ENCODE measurements at places on chromosomes 11 and 22.

DNA sequence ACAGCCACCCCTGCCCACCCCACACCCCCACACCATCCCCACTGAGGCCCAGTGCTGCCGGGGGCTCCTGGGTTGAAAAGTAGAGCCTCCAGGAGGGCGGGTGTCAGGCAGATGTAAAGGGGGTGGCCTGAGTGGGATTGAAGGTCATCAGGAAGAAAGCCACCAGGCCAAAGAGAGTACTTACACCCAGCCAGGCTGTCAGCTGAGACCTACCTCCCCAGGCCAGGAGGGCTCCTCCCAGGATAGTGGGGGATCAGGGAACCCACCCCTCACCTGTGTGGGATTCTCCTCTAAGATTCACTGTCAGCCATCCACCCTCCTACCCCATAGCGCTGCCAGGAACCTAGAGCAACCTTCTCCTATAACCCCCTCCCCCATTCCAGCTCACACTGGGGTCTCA lies 17.2 kb upstream of the FCHSD2 start:
- DNase-seq = no peak

DNA sequence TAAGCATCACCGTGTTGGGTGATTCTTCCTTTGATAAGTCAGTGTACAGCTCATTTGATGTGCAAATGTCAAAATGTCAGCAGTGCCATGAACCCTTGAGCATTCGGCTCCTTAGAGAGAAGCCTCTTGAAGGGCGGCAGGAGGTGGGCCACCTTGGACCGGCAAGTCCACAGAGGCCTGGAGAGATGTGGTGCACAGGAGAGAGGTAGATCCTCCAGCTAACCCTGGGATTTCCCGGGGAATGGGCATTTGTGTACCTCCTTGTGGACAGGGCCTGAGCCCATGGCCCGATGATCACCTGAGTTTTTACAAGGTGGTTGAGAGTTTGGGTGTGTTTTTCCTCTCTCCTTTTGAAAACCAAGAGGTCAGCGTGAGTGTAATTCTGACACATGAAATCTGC lies 133.2 kb upstream of the RCN1 start:
- no peak for DNase-seq

DNA sequence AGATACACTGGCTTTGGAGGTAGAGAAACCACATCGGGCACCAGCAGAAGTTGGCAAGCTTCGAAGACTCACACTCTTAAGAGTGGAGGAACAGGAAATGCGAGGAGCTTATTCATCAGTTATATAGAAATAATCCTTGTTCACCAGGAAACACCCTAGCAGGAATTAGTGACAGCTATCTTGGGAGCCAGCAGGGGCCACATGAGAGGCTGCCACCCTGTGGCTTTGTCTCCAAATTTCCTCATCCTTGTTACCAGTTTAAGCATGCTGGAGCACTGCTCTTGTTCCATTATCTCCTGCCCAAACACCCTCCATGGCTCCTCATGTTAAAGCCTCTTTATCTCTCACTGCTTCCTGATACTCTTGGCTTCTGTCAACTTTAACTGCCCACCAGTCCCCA lies 131.0 kb downstream of the PLEKHA7 start:
- no peak for DNase-seq

DNA sequence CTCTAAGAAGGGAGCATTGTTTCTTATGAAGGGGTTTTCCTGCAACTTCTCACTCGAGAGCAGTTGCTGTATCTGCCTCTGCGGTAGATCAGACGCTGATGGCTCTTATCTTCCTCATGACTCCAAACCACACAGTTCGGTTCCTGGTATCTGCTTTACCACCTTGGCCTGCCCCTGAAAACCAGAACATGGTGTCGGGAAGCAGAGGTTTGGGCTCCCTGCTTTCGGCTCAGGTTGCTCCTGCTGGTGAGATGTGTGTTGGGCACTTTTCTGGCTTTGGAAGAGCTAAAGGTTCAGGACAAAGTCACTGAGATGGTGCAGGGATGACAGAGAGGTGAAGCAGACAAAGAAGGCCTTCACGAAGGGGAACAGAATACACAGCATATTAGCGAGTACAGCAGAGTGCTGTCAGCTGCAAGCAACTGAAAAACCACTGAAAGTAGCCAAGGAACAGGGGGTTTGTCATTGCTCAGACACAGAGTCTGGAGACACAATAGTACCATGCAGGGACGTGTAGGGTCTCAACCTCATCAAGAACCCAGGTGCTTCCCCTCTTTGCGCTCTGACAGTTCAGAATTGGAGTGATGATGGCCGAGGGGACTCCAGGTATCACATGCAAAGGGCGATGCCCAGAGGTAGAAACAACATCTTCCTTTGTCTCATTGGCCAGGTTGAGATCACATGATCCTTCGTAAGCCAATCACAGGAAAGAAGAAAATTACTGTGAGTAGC lies 11.9 kb upstream of the CSF2RB start:
- DNase-seq = peak; percentile 58

- DNase-seq = no peak
Observed at GRCh38 chr11:2319791-2320472, 18.1 kb downstream of the TSPAN32 start.

DNA sequence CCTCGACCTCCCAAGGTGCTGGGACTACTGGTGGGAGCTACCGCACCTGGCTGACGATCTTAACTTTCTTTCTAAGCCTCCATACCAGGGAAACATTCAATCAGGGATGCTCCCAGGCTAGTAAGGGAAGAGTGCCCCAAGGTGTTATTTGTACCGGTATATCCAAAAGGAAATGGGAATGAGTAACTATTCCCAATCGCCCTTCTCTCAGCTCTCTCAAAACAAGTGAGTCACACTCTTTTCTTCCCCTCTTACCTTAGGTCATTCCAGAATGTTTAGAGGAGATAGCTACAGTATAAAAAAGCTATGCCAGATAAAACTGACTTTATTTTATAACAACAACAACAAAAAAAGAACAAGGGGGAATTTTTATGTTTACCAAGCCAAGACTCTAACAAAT lies 13.7 kb downstream of the DCDC1 start:
- no peak for DNase-seq

DNA sequence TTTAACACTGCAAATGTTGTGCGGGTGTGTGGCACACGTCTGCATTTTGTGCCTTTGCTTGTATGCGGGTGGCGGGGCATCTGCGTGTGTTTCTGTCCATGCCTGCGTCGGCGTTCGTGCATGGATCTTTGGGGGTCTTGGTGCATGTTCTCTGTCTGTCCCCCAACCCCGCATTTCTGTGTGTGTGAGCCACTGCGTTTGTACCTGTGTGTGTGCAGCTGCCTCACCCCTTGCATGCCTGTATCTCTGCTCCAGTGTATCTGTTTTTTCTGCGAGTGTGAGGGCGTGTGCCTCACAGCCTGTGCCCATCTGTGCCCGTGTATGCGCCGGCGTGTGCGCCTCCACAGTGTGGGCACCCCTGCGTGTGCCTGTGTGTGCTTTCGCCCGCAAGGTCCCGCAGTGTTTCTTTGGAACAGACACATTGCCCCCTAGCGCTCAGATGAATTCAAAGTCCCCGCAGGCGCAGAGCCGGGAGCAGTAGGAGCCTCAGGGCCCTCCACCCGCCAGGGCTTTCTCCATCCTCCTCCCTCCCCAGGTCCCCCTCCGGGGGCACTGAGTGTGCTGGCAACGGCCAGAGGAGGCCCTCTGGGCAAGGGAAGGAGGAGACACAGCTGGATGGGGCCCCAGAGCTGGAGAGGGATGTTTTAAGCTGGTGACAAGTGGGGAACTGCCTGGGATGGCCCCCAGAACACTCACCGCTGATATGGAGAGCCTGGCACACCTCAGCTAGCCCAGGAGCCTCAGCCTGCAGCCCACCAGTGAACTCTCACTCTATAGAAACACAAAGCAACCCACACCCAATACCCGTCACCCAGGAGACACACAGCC lies 3.1 kb upstream of the MN1 start:
- DNase-seq = peak; percentile 71

DNA sequence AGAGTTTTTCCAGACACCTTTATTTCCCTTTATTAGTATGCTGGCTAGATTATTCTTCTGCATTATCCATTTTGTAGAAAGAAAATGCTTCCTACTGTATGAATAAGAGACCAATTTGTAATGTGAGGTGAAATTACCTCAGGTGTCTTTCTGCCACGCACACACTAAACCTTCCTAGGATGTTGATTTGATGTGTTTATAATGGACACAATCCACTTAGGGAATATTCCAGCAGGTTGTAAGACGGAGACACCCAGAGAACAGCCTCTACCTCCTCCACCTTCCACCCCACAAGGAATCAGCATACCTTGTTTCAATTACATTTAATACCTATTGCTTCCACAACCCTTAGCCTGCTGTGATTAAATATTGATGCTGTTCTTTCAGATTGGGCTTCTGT lies 379.1 kb upstream of the KIRREL3 start:
- no peak for DNase-seq

GRCh38 chr11:100940111-100940510 lies 189.5 kb downstream of the PGR start:
- DNase-seq = no peak

DNA sequence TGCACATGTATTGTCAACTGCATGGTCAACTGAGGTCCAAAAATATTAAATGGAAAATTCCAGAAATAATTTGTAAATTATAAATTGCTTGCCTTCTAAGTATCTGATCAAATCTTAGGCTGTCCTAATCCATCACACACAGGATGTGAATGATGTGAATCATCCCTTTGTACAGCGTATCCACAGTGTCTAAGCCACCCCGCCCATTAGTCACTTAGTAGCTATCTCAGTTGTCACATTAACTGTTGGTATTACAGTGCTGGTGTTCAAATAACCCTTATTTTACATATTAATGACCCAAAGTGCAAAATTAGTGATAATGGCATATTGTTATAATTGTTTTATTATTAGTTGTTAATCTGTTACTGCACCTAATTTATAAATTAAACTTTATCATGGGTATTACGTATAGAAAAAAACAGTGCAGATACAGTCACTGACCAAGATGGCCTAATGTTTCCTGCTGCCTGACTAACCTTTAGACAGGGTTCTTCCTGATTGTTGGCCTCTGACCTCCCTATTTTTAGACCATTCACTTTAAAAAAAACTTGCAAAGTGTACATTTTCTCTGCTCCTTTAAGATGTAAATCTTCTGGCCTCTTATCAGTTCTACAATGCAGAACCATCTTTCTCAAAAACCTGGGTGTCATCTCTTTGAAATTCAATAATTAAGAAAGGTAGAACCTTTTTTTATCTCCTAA lies 2.9 kb upstream of the SVIP start:
- DNase-seq = no peak

DNA sequence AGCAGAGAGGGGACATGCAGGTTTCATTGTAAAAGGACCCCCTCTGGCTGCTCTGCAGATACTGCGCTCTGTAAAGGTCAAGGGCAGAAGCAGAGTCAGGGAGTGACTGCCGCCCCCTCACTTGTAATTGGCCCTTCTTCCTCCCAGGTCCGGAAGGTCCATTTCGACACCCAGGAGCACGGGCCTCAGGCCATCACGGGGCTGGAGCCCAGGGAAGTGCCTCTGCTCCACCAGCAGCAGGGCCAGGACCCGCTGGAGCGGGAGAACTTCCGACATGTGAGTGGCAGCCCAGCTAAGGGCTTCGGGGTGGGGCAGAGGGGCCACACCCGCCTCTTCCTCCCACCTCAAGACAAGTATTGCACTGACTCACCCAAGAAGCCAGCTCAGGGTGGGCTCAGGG lies 24.0 kb upstream of the LRRC10B start:
- no peak for DNase-seq

DNA sequence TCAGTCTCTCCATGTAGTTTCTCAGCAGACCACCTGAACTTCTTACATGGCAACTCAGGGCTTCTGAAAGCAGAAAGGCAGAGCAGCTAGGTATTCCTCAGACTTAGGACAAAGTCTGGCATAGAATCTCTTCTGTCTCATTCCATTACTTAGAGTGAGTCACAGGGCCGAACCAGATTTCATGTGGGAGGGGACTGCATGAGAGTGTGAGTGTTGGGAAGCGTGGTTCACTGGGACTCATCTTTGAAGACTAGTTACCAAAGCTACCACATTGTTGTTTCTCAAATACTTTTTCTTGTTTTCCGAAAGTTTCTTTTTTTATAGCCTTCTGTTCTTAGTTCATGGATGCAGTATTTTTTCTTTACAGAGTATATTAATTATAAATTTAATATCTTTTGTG lies 36.1 kb upstream of the SCN3B start:
- DNase-seq = no peak

DNA sequence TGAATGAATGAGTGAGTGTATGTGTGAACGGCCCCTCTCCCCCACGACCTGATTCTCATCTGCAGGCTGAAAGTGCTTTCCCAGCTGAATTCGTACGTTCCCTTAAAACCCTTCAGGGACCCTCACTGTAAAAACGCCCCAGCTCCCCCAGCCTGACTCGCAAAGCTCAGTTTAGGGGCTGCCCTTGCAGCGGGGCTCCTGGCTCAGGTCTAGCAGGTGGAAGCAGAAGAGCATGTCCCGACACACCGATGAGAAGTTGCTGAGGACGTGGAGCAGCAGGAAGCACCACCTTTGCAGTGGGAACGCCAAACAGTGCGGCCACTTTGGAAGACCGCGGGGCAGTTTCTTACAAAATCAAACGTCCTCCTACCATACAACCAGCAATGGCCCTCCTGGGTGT lies 3.6 kb upstream of the MRPL23 start:
- DNase-seq = no peak

DNA sequence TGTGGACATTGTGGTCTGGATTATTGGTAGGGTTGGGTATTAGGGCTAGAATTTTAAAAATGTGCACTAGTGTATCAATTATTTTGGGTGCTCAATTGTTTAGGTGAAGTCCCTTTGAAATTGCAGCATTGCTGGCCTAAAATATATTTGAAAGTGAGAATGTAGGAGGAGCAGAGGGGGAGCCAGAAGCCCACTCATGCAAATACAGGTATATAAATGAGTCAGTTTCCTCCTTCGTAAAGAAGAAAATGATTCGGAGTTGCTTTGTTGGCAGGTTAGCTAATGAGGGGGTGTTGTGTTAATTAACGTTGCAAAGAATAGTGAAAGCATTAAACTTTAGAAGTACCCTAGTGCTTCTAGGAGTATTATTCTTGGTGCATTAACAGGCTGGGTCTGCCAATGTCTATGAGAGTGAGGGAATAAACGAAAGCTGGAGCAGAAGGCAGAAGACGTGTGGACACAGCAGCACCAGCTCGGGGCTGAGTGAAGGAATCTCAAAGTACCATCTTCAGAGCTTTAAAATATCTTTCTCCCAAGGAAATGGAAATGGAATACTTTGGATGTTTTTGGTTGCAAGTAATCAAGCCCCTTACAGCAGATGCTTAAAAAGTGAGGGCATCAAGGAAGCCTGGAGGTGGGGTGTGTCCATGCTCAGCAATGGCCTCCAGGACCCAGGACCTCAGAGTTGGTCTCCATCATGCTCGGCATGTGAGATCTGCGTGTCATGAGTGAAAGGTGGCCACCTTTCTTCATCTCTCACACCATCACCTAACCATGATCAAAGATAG lies 522.9 kb downstream of the NTM start:
- no peak for DNase-seq
